ENCODE measurements at places on chromosomes 7 and 10. TPM values are rescaled to one million over a fixed set of nuclear protein-coding genes. Genes with fewer than 3 reads are reported as not detected.

ZNF775 gene
- total RNA-seq = 4.5 TPM

SNX10 gene
- total RNA-seq = 85.1 TPM

DNA sequence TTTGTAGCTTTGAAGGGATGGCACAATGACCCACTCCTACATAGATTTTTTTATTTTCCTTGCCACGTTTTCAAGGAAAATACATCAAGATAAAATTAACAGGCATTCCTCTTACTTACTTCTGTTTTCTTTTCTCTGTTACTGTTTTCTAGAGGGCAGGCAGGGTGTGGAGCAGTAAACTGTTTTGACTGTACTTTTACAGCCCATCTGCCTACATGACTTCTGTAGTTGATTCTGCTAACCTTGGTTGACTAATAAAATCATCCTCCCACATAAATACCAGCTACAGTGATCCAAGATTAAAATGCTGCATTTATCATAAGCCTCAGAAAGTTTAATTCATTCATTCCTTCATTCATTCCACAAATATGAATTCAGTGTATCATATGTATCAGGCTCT is 158.5 kb downstream of the TRIL start:
- H3K4me1 ChIP-seq = no peaks in the 10 kb centered on the region
- no peaks in the 10 kb centered on the region for H3K36me3 ChIP-seq
- DNase-seq = no peak
- no peak overlapping the region for H3K4me3 ChIP-seq

PDE6C gene
- not detected for total RNA-seq

DNA sequence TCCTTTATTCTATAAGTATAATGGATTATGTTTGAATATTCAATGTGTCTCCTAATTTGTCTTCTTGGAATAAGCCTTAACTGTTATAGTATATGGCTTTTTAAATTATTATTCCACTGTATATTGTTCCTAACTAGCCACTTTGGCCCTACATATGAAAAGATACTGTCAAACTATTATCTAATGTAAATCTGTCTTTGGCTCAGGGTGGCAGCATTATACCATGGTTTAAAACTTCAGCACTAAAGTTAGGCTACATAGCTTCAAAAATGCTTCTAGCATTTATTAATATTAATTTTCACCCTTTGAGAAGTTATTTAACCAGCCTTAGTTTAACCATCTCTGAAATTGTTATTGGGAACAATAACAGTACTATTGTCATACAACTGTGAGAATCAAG is 543.1 kb upstream of the MBL2 start:
- no peaks in the 10 kb centered on the region for H3K36me3 ChIP-seq
- no peak overlapping the region for H3K4me3 ChIP-seq
- H3K27ac ChIP-seq = no peak overlapping the region
- no peaks in the 10 kb centered on the region for H3K27me3 ChIP-seq
- DNase-seq = no peak

Data from lower lobe of right lung (tissue), 2 donors.